ENCODE measurements at places on chromosomes 6 and 20.

- DNase-seq, result no peak
These were observed 51.6 kb downstream of the RFX6 start for GRCh38 chr6:116928677-116929076.

GRCh38 chr6:2454180-2454579 is 208.8 kb upstream of the GMDS start:
- DNase-seq, result no peak

- DNase-seq, result no peak
These were observed 562 bp downstream of the MOCS1 start for GRCh38 chr6:39933669-39934130.

DNA sequence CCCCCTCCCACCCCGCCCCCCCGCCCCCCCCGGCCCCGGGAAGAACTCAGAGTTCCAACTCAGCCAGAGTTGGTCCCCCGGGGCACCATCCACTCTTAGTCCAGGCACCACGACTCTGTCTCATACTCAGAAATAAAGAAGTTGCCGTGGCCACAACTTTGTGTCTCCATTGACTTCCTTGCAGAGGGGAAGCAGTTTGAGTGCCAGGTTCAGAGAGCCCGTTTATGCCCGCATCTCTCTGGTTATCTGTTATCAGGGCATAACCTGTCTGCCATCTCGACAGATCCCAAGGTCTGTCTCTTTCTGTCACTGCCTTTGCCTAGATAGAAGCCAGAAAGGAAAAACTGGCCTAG is 605 bp downstream of the CDC5L start:
- DNase-seq, result no peak

GRCh38 chr6:92979281-92979680 is 440.1 kb downstream of the EPHA7 start:
- no peak for DNase-seq

- no peak for DNase-seq
These were observed 622.3 kb upstream of the IMPG1 start for GRCh38 chr6:76694795-76695194.

DNA sequence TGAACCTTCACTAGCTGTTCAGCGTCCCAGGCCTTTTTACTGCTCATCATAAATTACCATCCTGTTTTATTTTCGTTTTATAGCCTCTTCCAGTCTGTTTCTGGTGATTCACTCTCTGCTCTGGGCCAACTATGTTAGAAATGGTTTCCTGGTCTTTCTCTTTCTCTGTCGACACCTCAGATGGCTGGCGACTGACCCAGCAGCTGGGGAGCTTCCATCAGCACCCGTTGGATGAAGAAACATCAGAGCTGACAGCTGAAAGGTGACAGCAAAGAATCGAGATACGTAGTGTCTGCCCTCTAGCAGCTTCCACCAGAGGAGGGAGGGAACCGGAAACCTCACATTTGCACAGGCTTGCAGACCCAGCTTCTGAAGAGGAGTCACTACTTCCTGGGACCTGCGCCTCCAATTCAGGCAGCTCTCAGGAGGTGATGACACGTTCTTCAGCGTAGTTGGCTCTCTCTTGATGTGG is 82.9 kb upstream of the MLN start:
- DNase-seq, result no peak

- DNase-seq, result no peak
These were observed 10.0 kb upstream of the SLC4A11 start for GRCh38 chr20:3248993-3249347.

DNA sequence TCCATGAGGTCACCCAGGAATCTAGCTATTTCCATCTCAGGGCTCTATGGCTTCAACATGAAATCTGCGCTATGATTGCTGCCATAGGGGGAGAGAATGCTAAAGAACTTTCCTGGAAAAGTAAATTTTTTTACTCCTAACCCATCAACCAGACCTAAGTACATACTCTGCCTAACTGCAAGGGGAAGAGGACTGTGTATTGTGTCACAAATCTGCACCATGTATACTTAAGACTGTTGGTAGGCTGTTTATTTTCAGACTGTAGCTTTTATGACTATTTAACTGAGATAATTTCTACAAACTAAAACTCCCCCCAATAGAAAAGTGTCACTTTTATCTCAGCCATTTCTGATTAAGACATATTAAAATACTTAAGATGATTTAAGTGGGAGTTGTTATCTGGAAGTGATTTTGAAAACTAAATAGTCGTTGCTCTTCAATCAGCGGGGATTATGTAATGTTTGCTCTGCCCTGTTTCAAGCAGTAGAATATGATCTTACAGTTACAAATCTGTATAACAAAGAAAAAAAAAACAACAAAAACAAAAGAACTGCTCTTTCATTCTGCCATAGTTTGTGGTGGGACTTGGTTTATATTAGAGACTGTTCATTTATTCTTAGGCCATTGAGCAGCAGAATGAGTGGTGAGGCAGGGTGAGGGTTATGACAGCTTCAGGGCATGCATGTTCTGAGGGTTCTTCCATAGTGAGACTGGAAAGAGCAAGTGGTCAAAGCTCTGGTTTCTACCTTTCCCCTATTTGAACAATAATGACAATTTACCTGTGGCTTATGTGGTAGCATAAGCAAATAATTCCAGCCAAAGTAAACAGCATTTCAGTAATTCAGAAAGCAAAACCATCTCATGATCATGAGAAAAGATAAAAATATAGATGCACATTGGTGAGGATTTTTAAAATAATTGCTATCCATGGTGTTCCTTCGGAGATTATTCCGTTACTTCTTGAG is 126.3 kb upstream of the CEP162 start:
- no peak for DNase-seq

DNA sequence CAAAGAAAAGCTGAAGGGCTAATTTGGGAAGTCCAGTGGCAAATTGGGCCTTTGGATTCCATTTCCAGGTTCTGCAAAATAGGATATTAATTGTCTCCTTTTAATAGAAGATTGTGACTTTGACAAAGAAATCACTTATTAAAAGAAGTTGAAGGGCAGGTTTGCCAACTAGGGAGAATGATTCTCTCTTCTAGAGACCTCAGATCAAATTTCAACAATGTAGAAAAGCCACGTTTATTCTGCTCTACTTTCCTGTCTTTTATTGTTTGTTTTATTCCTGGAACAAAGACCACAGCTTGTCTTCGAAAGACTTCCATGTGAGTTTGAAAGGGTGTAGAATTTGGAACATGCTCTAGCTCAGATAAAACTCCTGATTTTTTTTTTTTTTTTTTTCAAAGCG is 65.5 kb upstream of the PRL start:
- no peak for DNase-seq

DNA sequence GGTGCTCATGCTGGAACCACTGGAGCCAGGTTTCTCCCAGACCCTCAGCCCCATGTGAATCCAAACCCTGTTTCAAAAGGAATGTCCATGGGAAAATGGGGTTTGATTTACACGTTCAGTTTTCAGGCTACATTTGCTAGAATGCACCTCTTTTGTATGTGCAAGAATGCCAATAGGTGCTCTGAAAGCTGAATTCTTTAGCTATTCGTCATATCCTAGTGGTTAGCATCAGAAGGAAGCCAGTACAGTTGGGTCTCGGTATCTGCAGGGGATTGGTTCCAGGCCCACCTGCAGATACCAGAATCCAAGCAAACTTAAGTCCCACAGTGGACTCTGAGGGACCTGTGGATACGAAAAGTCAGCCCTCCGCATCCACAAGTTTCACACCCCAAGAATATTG is 93.4 kb downstream of the UST start:
- DNase-seq, result no peak

DNA sequence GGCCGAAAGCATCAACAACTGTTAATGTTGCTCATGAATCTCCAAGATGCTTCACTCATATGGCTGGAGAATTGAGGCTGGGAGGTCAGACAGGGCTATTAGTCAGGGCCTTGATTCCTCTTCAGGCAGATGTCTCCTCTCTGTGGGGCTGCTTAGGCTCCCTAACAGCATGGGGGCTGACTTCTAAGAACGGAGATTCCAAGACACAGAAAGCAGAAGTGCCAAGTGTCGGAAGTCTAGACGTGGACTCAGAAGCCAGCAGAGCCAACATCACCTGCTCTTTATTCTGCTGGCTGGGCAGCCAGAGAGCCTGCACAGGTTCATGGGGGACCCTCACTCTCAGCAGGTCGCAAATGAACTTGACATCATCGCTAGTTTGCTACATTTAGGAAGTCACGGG is 279.8 kb downstream of the CDH26 start:
- no peak for DNase-seq

GRCh38 chr20:12111431-12112088 is 193.9 kb downstream of the BTBD3 start:
- DNase-seq, result no peak

- no peak for DNase-seq
These were observed 20.3 kb downstream of the POFUT1 start for GRCh38 chr20:32227744-32228688.

- no peak for DNase-seq
These were observed 157.7 kb downstream of the ID4 start for GRCh38 chr6:19994909-19995308.

- DNase-seq, result no peak
These were observed 146.6 kb downstream of the ZFAND3 start for GRCh38 chr6:37965964-37966676.

- DNase-seq, result no peak
These were observed 14.3 kb downstream of the ADNP start for GRCh38 chr20:50916934-50917333.

GRCh38 chr6:54448617-54449016 is 140.4 kb downstream of the TINAG start:
- no peak for DNase-seq

DNA sequence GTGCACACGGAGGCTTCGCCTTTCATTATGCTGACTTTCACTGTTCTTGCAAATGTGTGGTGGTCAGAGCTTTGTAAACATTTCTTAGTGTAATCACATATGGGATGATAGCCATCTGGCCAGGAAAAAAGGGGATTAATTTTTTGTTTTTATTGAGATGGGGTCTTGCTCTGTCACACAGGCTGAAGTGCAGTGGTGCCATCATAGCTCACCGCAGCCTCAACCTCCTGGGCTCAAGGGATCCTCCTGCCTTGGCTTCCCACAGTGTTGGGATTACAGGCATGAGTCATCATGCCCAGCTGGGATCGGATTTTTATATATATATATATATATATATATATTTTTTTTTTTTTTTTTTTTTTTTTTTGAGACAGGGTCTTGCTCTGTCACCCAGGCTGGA is 11.0 kb upstream of the TIAM2 start:
- no peak for DNase-seq

- no peak for DNase-seq
These were observed 10.4 kb upstream of the CALHM5 start for GRCh38 chr6:116500969-116501433.

GRCh38 chr20:41927655-41928054 is 309.5 kb upstream of the CHD6 start:
- no peak for DNase-seq

DNA sequence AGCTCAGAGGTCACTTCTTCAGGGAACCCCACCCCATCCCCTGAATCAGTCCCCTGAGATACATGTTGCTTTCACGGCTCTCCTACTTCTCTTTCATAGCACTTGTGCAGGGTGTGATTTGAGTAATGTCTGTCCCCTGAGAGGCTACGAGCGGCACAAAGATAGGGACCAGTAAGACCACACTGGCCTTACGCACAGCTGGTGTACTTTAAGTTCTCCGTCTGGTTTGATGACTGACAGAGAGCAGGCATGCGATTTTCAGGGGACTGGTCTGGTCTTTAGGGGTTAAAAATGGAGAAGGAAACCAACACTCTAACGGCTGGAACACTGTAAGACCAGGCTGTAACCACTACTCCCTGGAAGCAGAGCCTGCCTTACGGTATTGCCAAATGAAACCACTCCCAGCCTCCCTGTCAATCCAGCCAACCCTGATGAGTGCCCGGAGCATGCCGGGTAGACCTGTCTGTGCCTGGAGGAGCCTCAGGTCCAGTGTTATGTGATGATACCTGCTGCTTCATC is 47.1 kb downstream of the ELMO2 start:
- DNase-seq, result no peak

GRCh38 chr6:91678679-91679446 is 1092.0 kb upstream of the MAP3K7 start:
- no peak for DNase-seq

GRCh38 chr6:169906688-169907418 is 155.4 kb downstream of the ERMARD start:
- DNase-seq, result no peak

DNA sequence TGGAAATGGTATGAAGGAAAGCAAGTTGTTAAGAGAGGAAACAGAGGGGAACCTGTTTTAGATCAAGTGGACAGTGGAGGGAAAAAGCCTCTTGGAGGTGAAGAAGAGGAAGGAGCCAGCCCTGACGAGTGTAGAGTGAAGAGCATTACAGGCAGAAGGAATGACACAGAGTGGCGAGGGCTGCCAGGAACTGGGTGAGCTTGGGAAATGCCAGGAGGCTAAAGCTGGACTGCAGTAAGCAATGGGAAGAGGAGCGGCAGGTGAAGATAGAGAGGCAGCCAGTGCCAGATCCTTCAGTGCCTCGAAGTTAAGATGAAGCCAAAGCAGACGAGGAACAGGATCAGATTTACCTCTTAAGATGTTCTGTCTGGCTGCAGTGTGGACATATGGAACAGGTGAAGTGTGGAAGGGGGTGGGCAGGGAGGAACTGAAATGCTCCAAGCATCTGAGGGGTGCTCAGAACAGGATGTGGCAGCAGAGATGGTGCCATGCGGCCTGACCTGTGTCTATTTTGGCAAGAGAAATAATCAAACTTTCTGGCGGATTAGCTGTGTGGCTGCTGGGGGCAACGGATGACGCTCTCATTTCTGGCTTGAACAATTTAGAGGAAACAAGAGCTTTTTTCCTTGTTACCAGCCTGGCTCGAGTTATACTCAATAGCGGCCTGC is 748.4 kb downstream of the PTPRT start:
- no peak for DNase-seq

DNA sequence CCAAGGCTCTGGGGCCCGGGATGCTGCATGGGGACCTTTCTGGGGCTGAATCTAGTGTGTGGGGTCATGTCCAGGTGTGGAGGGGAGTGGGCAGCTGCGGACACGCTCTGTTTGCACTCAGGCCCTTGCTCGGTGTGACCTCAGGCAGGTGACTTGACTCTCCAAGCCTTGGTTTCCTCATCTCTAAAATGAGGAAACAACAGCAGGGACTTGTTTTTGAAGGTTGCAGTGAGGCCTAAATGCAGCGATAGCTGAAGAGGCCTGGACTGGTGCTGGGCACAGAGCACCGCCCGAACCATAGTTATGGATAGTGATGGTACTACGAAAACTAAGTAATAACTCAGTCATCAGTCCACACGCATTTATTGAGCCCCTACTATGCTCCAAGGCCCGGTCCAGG is 91.8 kb downstream of the NOL4L start:
- no peak for DNase-seq

- DNase-seq, result no peak
These were observed 15.0 kb downstream of the TRAPPC3L start for GRCh38 chr6:116530436-116530835.

DNA sequence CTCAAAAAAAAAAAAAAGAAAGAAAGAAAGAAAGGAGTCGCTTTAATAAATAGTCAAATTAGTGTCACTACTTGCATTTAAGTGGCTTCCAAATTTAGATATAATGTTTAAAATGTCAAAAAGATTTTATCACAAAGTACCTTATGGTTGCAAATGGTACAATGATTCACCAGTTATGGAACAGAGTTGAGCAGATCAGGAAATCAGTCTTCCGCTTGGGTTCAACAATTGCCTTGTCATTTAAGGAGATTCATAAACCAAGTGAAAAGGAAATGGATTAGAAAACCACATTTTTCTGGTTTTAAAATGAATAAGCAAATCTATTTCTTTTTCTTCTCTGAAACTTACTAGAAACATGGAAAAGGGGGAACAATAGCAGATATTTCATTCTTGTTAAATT is 94.8 kb upstream of the PTPRT start:
- DNase-seq, result no peak

GRCh38 chr6:156379392-156380289 is 397.5 kb upstream of the ARID1B start:
- no peak for DNase-seq

Measured in ecto neural progenitor cell (in vitro differentiated cells).